Right ventricle myocardium superior (tissue), 1 donor: ENCODE measurements at places on chromosomes 2 and 18. TPM values are rescaled to one million over a fixed set of nuclear protein-coding genes. Genes with fewer than 3 reads are reported as not detected.
A peak's percentile ranks its signal among the peaks of the same experiment; 100 is the strongest.

FBXO48 gene
- 1.1 TPM for total RNA-seq

WDR75 gene
- 15.0 TPM for total RNA-seq

RIT2 gene
- not detected for total RNA-seq

CYP27A1 gene
- total RNA-seq: 10.5 TPM

SCN3A gene
- 0.89 TPM for total RNA-seq

TUBA3E gene
- total RNA-seq: 69.5 TPM

ANKRD62 gene
- total RNA-seq: not detected

B3GNT7 gene
- 7.7 TPM for total RNA-seq

SFT2D3 gene
- total RNA-seq: 3.2 TPM

CD28 gene
- 0.75 TPM for total RNA-seq

VIL1 gene
- total RNA-seq: not detected

RBKS gene
- 4.2 TPM for total RNA-seq

GRHL1 gene
- total RNA-seq: 1.0 TPM

RFTN2 gene
- 4.4 TPM for total RNA-seq

DNA sequence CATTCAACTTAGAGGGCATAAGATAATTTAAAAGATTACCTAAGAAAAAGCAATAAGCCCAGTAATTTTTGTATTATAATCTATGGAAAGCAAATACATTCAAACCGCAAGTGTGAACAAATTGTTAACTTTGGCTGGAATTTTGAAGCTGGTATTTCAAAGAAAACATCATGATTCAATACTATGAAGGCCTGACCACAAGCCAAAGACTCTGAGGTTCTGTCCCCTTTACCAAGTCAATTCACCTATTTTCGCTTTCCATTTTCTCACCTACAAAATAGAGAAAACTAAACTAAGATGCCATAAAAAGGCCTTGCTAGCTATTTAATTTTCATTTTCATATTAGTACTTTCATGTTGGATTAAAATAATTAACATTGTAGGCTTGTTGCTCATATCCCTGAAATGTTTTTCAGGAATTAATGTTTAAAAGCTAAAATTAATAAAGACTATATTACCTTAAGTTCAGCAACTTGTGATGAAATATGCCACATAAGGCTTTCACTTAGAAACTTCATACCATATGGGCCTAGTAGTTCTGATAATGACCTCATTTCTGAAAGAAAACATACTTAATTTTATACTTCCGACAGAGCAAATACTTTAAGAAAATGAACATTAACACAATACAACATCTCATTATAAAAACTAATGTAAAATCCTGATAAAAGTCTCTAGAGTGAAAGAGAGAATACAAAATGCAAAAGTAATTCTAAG lies 85.7 kb upstream of the FRZB start:
- DNase-seq: no peak

- DNase-seq: no peak
Measured at GRCh38 chr2:36704475-36705150, 8.1 kb downstream of the VIT start.

DNA sequence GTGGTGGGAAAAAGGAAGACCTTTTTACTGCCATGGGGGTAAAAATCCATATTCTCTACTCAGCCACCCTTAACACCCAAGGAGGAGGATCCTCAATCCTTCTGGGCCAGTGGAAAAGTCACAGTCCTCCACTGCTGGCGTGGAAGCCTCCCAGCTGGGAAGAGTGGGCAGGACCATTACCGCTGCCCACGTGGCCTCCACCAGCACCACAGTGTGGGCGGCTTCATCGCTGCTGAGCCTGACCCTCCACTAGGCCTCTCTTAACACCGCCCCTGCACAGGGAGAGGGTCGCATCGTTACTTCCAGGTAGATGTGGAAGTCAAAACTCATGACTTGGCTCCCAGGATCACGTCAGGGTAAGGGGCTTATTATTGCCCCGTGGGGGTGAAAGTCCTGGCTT lies 656.5 kb downstream of the SUCLG1 start:
- DNase-seq: no peak

GRCh38 chr2:241344925-241345651 lies 11.0 kb upstream of the FARP2 start:
- no peak for DNase-seq

- DNase-seq: no peak
Measured at GRCh38 chr2:20050104-20050645, 1.3 kb downstream of the LAPTM4A start.

- DNase-seq: no peak
Measured at GRCh38 chr2:216873573-216873972, 13.7 kb upstream of the TNP1 start.

- no peak for DNase-seq
Measured at GRCh38 chr2:163756588-163756987, 20.8 kb upstream of the FIGN start.

DNA sequence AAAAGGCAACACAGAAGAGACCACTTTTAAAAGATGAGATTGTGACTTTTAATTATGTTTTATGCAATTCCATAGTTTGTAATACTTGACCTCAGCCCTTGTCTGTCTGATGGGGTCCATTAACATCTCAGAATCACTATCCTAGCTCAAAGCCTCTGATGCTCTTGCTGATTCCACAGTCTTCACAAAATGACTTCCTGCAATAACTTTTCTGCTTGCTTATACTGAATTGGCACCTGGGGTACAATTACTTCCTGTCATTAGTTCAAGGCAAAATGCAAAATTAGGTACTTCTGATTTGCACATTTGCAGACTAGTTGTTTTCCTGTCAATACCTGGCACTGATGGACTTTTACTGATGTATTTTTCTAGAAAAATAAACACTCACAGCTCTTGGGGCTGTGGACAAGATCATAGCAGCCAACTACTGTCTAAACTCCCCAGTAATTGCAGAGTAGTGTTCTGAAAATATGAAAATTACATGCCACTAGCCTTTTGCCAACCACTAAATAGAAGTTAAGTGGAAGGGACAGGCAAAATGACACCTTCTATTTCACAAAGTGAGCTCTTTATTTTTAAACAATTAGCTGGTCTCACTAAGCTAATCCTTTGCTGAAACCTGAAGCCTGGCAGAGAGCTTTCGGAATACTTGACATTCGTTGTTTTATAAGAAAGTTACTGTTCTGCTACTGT lies 129.1 kb downstream of the PIEZO2 start:
- DNase-seq: no peak

GRCh38 chr2:170217778-170218251 lies 39.9 kb downstream of the MYO3B start:
- no peak for DNase-seq

- DNase-seq: no peak
Measured at GRCh38 chr2:55063713-55064323, 13.6 kb upstream of the RTN4 start.

DNA sequence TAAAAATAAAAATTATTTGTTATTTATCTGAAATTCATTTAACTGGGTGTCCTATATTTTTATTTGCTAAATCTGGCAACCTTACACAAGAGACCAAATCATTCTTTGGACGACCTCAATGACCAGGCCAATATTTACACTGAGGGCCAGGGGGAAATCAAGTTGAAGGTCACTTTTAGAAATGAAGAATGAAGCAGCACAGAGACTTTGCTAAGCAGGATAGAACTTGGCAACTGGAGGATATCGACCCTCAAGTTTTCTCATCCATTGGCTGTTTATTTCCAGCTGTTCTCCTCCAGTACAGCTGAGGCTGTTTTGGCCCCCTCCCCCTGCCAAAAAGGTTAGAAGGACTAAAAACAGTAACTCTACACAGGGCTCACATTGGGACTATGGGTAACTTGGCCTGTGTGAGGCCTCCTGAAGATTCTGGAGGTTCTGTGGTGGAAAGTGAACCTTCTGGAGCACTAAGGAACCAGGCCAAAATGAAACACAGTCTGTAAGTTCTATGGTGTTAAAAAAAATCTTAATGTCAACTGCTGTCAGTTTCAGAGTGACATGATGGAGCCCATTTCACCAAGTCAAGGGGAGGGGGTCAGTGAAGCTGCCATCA lies 32.2 kb upstream of the ZFP36L2 start:
- DNase-seq: no peak

DNA sequence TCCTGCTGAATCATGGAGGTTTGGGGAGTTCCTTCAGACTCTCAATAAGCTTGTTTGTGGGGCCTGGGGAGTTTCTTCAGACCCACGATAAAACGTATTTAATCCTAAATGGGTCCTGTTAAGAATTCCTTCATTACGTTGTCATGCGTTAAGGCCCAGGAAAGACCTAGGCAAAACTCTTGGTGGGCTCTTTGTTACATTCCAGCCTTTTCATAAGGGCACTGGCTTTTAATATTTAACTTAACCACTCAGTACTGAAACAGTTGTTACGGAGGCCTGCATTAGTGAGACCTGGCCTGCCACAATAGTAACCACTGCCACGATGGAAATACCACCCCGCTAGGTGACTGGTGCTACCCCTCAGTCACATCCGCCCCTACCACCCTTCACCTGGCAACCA lies 17.5 kb upstream of the BIN1 start:
- DNase-seq: no peak

DNA sequence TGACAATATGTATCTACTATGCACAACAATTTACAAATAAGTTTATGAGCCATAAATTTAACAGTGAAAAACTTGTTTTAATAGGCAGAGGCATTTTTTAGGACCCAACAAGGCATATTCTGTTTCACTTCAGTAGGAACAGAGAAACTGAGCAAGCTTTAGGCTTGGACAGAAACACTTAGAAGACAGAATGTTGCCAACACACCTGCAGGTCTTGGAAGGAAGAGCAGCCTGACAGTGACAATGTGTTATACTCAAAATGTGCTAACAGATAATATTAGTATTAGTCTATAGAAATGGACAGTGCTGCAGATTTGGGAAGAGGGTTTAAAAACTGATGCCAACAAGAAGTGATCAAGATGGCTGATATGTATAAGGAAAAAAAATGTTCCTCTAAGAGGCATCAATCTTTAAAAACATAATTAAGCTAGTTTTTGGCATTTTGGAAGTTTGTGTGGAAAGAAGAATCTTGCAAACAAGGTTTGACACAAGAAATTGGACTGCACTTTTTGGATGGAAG lies 297.1 kb upstream of the FSIP2 start:
- no peak for DNase-seq

GRCh38 chr2:69086466-69086865 lies 73.5 kb downstream of the ANTXR1 start:
- no peak for DNase-seq

DNA sequence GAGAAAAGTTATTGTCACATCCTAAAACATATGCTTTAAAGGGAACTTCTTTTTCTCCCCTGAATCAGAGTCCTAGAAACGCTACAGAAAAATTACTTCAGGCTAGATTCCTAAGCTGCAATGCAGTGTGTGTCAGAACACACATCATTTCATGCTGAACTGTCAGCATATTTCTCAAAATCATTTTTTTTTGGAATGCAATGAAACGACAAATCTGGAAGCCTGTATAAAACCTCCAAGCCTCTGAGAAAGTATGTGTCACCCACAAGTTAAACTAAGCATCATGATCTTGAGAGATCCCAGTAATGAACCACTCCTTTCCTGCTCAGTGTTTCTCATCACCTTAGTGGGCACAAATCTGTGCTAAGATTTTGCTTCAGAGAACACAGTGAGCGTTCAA lies 276.2 kb downstream of the ZNF521 start:
- no peak for DNase-seq

- no peak for DNase-seq
Measured at GRCh38 chr2:217062768-217063167, 202.9 kb upstream of the TNP1 start.

GRCh38 chr2:190180313-190181122 lies 118.0 kb upstream of the MSTN start:
- DNase-seq: peak; percentile 80

DNA sequence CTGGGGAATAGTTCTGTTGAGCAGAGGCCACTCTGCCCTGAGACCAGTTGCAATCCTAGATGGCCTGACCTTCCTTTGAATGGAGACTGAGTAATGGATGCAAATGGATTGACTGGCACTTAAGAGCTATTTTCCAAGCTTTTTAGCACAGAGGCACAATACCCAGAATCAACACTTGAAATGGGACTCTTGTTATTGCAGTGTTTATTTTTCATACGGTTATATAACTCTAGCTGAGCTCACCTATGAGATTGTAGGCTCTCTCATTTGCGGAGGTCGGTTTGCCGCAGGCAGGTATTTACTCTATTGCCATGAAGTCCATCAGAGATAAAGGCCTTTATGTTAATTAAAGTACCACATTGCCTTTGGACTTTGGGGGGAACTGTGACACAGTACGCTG lies 422.3 kb upstream of the CELF4 start:
- DNase-seq: no peak

GRCh38 chr2:97953853-97954252 lies 41.9 kb downstream of the TMEM131 start:
- no peak for DNase-seq

DNA sequence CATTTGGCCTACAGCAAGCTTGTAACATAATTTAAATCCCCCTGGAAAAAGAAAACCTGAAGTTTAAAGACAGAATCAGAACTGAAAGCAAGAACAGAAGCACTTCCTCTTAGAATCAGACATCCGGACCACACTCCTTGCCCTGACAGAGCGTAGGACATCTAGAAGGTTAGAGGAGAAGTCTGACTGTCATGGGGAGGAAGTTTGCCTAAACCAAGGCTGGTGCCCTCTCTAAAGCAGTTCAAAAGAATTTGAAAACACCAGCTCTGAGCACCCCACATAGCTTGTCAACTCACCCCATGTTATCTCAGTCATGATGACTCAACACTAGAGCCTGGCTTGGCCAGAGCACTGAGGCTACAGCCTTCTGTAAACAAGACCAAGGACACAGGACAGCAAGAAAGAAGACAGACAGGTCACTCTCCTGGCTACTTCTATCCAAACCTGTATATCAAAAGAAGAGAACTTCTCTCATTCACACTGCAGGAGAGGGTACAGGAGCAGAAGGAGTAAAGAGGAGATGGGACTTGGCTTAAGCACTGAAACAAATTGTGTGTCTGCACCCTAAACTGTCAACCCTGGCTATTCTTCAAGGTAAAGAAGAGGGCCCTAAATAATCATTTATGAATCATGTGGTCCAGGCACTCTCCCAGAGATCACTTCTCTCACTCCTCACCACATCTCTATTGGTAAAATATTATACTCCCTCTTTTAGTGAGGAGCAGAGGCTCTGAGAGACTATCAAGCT lies 198.6 kb downstream of the MEMO1 start:
- DNase-seq: no peak

DNA sequence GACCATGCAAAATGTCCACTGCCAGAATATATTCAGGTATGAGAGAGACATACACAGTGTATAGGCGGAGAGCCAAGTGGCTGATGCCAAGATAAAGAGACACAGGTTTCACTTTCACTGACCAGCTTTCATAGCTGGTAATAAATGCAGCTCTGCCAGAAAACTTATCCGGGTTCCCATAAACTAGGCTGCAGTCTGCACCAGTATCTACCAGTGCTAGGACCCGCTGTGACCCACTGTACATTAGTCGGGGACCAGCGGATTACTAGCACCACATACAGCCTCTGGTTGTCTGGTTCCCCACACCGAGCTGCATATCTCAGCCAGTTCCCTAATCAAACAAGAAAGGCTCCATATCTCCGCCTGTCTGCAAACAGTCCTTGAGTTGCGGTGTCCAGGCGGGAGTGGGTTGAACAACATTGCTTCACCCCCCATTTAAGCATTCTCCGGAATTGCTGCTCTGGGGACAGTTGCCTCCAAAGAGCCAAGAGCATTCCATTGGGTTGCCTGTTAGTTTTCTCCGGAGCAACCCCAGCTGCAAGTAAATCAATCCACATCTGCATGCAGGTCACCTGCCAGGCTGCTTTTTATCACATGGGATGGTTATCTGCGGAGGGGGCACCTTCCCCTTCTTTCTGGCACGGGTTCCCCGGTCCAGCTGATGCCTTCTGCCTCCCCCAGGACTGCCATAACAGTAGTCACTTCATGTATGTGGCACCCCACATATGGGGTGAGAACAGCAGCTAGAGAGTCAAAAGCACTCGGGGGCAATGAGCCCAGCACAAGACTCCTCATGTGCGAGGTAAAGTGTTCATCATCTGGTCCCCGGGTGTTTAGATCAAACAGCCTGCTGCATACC lies 18.0 kb upstream of the KLHL23 start:
- DNase-seq: no peak
